ENCODE measurements at places on chromosomes 5 and 9.

DNA sequence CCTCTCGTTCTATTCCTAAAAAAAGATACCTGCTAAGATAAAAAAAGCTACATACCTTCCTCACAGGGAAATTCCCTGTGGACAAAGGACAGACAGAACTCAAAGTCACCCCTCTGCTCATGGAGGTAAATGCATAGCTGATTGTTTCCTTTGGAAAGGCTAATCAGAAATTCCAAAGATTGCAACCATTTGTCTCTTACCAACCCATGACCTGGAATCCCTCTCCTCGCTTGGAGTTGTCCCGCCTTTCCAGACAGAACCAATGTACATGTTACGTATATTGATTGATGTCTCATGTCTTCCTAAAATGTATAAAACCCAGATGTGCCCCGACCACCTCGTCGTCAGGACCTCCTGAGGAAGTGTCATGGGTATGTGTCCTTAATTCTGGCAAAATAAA lies 49.2 kb upstream of the LIFR start:
- DNase-seq = no peak

DNA sequence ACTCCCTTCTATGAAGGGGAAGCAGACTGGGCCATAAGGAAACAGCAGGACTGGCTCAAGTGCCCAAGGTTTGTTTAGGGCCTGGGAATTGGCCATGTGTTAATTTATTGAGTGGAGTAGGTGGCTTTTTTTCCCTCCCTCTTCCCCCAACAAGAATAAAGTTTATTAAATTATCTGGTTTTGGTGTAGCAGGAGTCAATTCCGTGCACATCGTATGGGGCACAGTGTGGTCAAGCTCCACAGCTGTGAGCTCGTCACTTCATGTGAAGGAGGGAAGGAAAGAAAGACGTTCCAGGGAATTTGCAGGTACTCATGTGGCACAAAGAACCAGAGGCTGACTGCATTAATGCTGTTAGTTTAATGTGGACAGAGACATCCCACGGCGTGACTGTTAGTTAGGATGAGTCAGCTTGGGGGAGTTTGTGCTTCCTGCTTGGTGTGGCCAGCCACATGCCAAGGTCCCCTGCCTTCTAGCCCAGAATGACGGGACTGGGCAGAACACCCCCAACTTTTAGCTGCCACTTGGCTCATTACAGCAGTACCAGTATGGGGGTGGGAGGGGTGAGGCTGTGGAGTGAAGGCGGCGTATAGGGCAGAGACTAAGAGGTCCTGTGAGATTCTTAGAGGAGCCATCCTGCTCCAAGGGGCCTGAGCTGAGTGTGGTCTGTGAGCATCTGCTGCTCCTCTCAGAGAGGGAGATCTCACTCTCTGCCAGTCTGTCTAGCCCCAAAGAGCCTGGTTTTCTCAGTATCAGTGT lies 33.2 kb downstream of the CSF1R start:
- DNase-seq = peak; percentile 46

GRCh38 chr5:102999191-102999590 lies 120.7 kb downstream of the GIN1 start:
- no peak for DNase-seq

GRCh38 chr5:112669328-112669963 lies 68.2 kb upstream of the APC start:
- no peak for DNase-seq

GRCh38 chr9:14478175-14479162 lies 164.5 kb upstream of the NFIB start:
- no peak for DNase-seq

DNA sequence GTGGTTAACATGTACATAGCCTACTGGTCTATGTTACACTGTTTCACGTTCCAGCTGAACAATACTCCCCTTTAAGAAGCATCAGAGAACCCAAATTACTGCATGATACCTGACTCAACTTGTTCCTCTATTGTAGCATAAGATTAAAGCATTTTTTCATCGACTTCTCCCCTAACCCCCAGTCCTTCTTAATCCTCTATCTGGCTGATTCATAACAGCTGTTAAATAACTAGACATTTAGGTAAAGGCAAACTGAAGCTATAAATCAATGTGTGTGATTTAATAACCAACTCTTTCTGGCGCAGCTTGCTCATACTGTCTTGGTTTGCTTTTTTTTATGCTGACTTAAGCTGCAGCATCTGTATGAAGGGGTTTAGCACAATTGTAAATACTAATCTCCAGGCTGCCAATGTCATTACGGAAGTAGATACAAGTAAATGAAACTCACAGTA lies 94.2 kb upstream of the MTAP start:
- no peak for DNase-seq

DNA sequence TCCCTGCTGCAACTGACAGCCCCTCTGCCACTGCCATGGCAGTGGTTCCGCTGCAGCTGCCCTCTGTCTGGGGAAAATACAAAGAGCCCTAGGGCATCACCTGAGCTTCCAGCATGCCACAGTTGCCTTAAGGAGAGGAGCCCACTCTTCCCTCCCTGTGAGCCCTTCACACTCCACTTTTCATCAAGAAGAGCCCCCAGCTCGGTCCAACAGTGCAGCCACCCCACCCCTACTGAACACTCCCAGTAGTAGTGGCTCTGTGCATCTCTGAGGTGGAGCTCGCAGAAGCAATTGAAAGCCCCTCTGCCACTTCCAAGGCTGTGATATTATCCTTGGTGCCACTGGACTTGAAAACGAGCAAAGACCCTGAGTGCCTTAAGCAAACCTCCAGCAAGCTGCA lies 696.8 kb upstream of the COX7C start:
- DNase-seq = no peak

GRCh38 chr5:163534492-163535094 lies 29.2 kb downstream of the MAT2B start:
- no peak for DNase-seq

DNA sequence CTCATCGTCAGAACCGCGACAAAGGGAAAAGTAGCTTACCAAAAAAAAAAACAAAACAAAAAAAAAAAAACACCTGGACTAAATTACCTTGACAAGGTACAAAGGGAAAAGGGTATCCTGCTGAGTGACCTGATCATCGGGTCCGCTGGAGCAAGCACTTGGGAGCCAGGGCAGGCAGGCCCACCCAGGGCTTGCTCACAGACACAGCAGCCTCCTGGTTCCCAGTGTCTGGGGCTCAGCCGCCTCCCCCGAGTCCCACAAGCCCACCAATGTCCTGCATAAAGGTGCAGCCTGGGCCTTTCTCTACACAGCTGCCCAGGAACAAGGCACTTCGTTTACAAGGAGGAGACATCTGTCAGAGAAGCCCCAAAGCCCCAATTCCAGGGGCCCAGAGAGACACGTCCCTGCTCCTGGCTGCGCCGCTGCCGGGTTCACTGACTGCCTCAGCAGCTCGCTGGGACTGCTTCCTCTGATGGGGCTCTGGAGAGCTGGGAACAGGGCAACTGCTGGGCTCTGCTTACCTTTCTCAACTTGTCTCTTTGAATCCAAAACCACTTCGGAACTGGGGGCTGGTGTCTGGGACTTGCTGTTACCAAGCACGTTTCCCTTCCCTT lies 63.4 kb downstream of the GOLM1 start:
- DNase-seq = no peak

- DNase-seq = peak; percentile 56
These were observed at the start of gene EXOC3 for GRCh38 chr5:442335-443238. TSS of gene EXOC3 (plus strand) at chr5:443176. CDS start at chr5:446206, 3,030 bp downstream.

GRCh38 chr5:178435321-178436238 lies 154.6 kb downstream of the COL23A1 start:
- no peak for DNase-seq

GRCh38 chr9:127680846-127681245 lies 25.9 kb upstream of the CFAP157 start:
- no peak for DNase-seq

DNA sequence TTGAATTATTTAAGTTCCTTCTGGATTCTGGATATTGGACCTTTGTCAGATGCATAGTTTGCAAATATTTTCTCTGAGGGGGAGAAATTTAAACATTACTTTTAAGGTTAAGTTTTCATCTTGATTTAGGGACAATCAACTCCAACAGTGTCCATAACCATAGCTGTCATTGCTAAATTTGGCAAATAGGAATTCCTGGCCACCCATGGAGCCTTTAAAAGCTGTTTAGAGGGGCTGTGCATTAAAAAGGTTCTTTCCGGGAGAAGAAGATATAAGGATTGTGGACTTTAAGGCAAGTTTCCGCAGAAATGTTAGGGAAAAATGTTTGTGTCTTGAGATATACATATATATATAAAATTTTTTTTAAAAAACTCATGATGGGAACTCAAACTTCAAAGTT lies 339.7 kb downstream of the ADAMTS6 start:
- no peak for DNase-seq

DNA sequence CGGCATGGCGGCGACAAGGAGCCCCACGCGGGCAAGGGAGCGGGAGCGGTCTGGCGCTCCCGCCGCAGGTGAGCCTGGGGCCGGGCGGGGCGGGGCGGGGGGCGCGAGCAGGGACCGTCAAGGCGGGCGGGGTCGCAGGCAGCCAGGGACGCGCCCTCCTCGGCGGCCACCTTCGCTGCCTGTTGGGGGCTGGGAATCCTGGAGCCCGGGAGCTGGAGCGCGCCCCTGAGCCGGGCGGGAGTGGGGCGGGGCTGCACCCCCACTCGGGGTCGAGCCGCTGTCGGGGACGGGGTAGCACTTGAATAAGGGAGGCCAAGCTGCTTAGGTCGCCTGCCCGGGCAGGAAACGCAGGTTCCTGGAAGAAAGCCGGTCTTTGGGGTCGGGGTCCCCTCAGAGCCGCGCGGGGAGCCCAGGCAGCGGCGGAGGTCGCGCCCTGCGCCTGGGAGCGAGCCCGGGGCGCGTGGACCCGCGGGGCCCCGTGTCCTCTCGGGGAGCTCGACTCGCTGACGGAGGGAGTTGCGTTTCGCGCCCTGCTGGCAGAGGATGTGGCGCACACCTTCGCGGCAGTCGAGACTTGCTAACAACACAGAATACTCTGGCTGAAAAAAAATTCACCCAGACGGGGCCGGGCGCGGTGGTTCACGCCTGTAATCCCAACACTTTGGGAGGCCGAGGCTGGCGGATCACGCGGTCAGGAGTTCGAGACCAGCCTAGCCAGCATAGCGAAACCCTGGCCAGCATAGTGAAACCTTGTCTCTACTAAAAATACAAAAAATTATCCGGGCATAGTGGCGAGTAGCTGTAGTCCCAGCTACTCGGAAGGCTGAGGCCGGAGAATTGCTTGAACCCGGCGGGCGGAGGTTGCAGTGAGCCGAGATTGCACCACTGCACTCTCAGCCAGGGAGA lies 552 bp downstream of the OTULINL start:
- DNase-seq = peak; percentile 33

DNA sequence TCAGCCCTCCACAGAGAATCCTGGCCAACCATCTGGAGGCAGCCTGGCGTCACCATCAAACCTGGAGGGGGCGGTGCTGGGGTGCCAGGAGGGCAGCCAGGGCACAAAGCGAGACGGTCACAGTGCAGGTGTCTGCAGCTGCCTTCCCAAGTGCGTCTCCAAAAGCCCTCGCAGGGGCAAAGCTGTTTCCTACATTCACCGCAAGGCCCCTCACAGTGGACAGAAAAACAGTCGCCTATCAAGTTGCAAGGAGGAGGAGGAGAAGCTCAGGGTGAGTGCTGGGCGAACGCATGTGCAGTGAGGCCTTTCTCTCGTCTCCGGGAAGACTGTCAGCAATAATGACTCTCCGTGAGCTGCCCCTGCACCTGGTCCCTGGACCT lies 18.0 kb upstream of the LHX3 start:
- DNase-seq = no peak

DNA sequence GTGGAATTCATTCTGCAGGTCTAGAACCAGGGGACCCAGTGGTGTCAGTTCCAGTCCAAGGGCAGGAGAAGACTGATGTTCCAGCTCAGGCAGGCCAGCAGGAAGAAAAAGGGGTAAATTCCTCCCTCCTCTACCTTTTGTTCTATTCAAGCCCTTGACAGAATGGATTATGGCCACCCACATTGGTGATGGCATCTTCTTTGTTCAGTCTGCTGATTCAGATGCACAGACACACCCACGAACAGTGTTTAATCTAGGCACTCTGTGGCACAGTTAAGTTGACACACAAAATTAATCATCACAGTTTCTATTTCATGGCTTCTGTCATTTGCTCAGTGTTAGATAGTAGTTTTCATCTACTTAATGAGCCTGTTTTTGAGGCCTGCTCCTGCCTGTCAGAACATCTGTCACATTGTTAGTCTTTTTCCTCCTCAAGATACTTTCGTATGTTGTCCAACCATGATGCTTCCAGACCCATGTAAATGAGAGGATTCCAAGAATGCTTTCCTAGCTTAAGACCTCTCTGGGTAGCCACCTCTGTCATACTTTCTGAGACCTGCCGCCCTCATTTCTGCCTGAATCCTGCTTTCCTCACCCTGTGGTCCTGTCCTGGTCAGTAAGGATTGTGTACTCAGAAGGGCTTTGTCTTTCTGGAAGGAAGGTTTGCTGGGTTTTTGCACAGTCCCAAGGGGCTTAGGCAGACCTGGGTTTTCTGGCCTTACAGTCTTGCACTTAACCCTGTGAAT lies 72.5 kb downstream of the SPIN1 start:
- no peak for DNase-seq

DNA sequence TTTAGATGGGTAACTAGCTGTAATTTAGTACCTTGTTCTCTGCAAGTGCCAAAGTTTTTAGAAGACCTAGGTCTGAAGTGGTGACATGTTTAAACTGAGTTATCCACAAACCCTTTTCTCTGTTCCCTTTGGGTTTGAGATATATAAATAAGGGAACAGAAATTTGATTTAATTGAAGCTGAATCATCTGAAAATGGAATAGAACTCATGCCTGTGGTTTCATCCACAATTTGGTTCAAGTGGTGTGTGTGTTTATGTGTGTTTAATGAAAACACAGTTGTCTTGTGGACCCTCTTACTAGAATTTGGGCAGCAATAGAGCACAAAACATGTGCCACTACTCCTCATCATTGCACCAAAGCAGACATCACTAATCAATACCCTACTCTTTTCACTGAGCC lies 216.9 kb downstream of the GLIS3 start:
- no peak for DNase-seq

- no peak for DNase-seq
These were observed 75.4 kb upstream of the S1PR3 start for GRCh38 chr9:88915916-88916315.

DNA sequence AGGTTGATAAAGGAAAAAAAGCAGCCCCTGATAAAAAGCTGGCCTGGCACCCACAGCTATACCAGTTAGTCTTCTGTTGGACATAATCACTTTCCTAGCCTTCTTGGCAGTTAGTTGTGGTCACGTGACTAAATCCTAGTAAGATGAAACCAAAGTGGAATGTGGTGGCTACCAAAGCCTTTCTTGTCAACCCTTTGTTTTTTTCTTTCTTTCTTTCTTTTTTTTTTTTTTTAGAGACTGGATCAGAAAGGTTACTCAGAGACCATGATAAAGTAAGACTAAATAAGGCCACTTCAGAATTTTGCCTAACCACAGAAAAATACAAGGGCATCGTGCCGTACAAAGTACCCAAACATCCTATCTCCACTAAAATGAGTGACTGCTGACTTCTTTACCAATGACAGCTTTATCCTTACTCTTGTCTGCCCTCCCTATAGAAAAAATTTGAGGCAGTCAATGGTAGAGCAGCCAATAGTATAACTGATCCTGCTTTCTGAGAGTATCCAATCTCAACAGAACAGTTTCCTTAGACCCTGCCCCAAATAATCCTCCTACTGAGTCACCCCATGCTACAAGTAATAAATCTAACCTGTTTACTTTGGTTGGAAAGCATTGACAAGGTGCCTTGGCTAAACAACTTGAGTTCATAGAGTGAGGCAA lies 14.2 kb upstream of the KIF27 start:
- peak; percentile 23 for DNase-seq
